ENCODE measurements at places on chromosomes 6 and 20.

GRCh38 chr20:58402305-58402704, 13.3 kb downstream of the VAPB start:
- DNase-seq, result no peak

DNA sequence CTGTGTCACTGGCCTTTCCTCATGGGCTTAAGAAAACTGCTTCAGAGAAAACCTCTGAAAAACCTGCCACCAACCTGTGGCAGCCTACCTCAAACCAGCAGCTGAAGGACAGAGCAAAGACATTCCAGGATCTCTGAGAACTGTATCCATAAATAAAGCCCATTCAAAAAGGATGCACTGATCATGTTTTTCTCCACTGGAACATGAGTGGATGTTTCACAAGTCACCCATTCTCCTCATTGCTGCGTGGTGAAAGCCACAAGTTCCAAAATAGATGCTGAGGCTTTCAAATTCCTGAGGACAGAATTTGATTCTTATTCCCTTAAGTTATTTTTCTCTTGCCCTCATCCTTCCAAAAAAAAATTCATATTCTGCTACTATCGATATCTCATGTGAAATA, 280.6 kb downstream of the KHDC1L start:
- DNase-seq, result no peak

GRCh38 chr6:34323300-34323699, 69.2 kb downstream of the NUDT3 start:
- DNase-seq, result no peak

DNA sequence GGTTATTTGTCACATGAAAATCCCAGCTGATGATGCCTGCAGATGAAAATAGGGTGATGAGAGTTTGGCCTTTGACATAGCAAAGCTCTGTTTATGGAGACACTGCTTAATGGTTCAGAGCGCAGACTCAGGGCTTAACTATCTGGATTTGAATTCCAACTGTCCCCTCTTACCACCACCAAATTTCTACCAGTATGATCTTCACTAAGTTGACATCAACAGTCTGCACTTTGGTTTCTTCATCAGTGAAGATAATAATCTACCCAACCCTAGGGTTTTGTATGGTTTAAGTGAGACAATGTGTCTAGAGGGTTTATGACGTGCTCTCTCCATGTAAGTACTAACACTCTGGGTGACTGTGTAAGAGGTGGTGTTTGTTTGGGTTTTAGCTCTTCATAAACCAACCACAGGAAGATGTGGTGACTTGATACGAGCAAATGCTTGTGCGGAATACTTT, 151.4 kb upstream of the TNFAIP3 start:
- DNase-seq, result no peak

DNA sequence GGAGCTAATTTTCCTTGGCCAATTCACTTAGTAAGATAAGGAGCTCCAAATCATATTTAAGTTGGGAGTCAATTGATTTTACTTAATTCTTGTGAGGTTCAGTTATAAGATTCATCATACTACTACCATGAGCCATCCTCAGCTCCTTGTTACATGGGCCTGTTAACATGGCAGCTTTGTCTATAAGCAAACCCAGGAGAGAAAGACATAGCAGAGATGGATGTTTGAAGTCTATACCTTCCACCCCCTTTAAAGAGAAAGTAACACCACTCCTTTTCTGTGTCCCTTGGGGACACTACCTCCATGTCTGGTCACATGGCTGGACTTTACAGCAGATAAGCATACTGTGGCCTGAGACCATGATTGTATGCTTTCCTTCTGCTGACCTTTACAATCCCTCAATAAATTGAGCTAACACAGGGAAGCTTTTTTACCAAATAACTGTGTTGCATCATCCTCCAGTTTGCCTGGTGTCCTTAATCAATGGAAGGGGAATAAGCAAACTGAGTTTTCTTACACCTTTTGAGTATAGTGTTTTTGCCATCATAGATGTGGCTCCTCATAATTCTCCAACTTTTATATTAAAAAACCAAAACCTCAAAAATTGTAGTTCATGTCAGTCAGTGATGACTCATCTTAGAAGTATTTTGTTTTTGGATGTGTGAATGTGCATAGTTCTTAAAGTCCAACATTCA, 9.8 kb upstream of the ZNFX1 start:
- no peak for DNase-seq

Measured in SHP77 treated with DMSO at 0.1 percent for 48 hours (cell line).